ENCODE measurements at places on chromosomes 2 and 18. TPM values are rescaled to one million over a fixed set of nuclear protein-coding genes. Genes with fewer than 3 reads are reported as not detected.

GRCh38 chr2:955829-956731 is 5.4 kb downstream of the SNTG2 start:
- no peak for DNase-seq

DNA sequence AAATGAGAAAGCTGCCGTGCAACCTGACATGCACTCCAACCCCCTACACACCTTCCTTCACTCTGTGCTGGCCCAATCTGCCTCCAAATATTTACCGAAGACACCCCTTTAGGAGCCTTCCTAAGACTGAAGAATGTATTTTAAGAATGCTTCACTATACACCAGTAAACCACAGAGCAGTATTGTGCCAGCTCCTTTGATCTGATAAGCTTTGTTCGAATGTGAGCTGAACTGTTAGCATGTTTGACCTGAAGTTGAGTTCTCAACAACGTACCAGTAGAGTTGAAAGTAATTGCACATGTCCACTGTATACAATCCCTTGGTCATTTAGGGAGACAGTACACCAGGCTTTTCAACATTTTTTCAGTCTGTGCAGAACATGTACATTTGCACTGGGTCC is 259.2 kb downstream of the TGIF1 start:
- no peak for DNase-seq

DNA sequence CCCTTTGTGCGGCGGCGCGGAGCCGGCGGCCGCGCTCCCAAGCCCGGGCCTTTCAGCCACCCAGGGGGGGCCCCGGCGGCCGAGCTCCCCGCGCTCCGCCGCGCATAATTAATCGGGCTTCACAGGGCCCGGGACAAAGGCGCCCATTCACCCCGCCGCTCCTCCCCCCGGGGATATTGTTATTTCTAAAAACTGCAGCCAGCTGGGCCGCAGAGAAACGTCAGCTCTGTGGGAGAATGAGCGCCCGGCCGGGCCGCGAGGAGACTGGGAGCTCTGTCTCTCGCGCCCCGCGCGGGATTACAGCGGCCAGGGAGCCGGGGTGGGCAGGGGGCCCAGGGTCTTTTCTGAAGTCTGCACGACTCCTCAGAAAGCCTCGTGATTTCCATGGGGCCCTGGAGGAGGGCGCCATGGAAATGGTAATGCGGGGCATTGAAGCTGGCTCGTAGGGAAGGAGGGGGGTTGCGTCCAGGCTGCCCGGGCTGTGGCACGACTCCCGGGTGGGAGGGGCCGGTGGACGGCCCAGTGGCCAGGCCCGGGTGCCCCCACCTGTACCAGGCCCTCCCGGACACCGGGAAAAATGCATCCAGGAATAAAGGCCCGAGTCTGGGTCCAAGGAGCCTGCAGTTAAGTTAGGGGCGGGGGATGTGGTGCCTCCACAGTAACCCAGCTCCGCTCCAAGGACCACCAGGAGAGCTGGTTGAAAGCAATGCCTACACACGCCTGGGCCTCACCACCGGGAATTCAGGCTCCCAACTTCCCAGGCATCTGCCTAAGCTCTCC is 125.3 kb downstream of the ZFP36L2 start:
- no peak for DNase-seq

GRCh38 chr2:28004086-28004485 is 113.6 kb downstream of the BABAM2 start:
- DNase-seq = no peak

Gene FBLN7
- not detected for total RNA-seq

- no peak for DNase-seq
Observed at GRCh38 chr2:239814116-239814860, 210.9 kb downstream of the NDUFA10 start.

DNA sequence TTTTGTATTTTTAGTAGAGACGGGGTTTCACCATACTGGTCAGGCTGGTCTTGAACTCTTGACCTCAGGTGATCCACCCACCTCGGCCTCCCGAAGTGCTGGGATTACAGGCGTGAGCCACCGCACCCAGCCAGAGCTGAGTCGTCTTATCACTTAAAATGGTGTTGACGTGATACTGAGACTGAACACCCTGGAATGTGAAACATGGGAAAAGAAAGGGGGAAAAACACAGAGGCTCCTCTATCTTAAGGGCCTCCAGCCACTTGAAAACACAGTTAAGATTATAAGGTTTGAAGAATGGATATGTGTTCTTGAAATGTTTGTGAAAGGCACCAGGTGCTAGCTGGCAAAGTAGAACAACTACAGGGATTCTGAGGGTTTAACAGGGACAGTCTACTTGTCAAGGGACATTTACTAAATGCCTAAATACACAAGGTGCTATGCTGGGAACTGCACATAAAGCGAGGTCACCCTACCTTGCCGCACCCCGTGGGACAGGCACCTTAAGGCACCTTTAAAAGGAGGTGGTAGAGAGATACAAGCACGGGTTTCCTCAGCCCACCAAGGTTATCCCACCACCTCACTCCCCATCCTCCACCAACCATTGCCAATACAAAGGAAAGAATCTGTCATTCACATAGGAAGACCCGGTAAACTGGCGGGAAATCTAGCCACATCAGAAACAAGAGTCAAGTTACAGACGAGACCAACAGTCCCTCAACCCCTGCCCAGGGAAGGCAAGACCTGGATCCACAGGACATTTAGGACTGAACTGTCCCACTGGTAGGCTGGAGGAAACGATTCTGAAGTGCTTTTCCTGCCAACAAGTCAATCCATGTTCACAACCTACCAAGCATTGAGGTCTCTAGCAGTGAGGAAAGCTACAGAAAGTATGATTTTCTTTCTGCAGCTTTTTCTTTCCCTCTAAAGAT is 43.4 kb downstream of the STK39 start:
- DNase-seq = no peak

Gene CCDC178
- total RNA-seq = not detected

DNA sequence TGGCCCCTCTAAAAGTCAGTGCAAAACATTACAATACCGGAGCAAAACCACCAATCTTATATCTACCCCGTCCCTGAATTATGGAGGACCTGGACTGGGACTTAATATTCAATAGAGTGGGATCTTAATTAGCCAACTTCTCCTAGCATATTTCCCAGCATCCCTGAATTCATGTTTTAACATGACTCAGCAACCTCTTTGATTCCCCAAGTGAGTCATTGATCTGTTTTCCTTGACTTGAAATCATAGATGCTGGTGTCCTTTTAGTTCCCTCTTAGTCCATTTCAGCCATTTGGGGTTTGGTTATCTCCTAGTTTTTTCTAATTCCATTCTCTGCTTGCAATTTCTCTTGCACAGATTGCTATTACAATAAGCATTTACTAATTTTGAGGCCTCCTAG is 677.7 kb upstream of the CELF4 start:
- no peak for DNase-seq

GRCh38 chr2:170362871-170363631 is 185.1 kb downstream of the MYO3B start:
- DNase-seq = no peak

Gene NT5DC4
- total RNA-seq = not detected

- DNase-seq = no peak
Observed at GRCh38 chr18:58669731-58670378, 1.4 kb upstream of the MALT1 start.

DNA sequence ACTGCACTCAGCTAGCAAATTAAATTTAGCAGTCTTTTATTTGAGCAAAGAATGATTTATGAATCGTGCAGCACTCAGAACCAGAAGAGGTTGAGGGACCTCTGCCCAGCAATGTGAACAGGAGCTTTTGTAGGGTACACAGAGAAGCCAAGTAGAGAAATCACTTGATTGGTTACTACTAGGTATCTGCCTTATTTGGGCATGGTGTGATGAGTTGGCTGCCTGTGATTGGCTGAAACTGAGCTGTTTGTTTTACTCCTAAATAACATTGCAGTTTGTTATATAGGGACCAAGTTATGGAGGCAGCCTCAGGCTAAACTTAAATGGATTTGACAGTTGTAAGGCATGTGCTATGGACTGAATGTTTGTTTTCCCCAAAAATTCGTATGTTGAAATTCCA is 122.5 kb downstream of the RDH14 start:
- DNase-seq = no peak

- DNase-seq = no peak
Observed at GRCh38 chr2:73961823-73962615, 22.7 kb upstream of the TET3 start.

DNA sequence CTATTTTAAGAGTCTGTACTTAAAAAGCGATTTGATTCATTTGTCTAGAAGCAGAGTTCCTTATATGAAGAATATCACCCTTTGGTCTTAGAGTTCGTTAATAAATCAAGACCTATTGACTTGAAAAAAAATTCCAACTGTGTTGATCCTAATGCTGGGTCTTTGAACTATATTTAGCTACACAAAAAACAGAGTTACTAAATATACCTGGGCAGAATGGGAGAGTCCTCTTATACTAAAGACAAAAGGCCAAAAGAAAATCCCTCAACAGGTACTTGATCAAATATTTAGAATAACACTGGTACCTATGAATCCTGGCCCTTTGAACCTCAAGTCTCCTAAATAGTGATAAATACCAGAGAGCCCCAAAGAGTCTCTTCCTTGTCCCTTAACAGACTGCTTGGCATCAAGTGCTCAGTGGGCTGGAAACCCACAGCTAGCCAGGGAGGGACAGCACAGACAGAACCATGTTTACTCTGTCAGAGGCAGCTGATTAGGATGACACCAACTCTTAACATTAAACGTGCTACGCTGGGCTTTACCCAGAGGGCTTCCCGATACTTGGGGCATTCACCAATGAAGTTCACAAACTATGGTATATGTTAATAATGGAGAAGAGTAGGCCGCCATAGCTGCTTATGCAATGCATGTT is 95.1 kb downstream of the FIGN start:
- no peak for DNase-seq

DNA sequence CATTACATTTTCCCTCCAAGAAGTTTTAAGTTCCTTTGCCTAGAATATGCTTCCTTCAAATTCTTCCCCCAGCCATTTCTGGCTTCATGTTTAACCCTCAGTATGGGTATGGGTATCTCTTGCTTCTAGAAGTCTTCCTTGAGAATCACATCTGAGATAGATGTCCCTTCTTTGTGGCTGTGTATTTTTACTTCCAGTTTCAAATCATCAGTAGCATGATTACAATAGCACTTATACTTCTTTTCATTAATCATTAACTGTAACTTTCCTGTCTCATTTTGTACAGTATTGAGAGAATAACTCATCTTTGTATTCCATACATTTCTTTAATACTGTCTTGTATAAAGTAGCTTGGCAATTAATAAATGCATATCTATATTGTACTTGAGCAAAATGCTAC is 17.3 kb upstream of the PDE1A start:
- DNase-seq = no peak

- no peak for DNase-seq
Observed at GRCh38 chr18:74092922-74093321, 54.7 kb downstream of the FBXO15 start.

DNA sequence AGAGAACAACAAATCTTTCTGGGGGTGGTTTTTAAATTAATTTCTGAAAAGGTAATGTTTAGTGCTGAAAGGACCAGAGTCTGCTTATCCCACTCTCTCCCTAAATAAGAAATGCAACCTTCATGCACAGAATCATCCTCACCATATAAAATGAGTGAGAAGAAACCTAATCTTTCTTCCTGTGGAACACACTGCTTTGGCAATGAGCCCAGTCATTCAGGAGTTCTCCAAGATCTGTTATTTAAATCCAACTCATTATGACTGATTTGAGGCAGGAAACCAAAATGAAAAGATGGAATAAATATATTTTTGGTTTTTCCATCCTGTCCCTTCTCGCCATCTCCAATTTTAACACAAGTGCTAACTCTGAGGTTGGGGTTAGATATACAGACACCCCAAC is 228.3 kb downstream of the SRBD1 start:
- no peak for DNase-seq

GRCh38 chr18:9559253-9559652 is 55.1 kb downstream of the PPP4R1 start:
- DNase-seq = no peak

- DNase-seq = no peak
Observed at GRCh38 chr2:74881176-74881575, 47.2 kb downstream of the HK2 start.

DNA sequence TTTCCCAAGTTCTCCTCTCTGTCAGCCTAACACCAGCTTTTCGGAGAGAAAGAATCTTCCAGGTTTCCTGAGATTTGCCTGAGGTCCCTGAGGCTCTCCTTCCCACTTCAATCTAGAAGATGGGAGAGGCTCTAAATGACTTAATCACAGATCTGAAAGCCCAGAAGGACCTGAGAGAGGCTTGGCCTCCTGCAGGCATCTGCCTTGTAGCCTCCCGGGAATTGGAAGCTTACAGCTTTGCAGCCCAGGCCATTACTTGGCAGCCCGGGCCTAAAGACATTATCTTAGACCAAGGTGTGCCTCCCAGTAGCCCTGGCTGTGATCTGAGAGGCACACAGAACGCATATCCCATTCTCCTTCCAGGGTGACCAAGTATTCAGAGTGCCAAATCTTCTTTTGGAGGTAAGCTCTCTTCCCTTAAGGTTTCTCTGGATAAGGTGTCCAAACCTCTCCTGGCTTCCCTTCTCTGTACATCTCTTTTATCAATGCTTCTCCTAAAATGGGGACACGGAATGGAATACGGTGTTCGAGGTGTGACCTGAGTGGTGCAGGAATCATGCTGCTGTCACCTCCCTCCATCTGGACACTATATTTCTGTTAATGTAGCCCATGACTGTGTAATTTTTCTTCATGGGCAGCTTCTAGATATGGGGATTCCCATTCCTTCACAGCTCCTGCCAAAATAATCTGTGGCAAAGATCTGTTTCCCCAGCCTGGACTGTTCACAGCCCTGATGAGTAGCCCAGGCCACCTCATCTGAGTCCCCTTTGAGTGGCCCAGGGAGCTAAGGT is 16.0 kb downstream of the CTIF start:
- DNase-seq = no peak

GRCh38 chr18:39845631-39846030 is 2109.4 kb upstream of the PIK3C3 start:
- no peak for DNase-seq

- DNase-seq = no peak
Observed at GRCh38 chr2:127661072-127661649, 14.2 kb downstream of the LIMS2 start.

GRCh38 chr2:120881981-120882788 is 146.5 kb downstream of the GLI2 start:
- no peak for DNase-seq

Gene PDE6D
- 32.9 TPM for total RNA-seq

DNA sequence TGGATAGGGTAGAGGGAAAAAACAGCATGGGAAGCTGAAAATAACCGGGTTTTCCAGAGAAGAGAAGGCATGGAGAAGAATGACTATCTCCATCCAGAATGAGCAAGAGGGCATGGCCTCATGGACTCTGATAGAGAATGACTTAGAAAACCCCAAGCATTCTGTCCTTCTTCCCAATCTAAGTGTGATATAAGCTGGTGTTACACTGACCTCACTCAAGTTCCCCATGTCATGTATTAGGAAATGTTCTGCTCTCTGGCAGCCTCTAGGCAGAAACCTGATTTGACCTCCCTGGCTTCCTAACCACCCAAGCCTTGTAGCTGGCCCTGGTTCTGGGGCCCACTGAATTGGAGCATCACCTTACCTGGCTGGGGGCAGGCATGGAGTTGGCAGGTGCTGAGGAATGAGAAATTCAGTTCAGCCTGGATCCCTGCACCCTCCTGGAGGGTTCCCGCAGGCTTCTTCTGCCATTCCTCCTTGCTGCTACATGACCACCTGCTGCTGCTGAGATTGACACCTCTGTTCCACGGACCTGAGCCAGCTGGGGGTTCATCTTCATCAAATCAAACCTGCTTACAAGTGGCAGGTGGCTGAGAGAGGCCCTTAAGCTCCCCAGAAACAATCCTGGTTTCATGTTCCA is 5.2 kb upstream of the SIGLEC15 start:
- no peak for DNase-seq

- no peak for DNase-seq
Observed at GRCh38 chr18:23924813-23925212, 89.7 kb upstream of the TTC39C start.

Measured in epithelial cell of proximal tubule (primary cell).